ENCODE measurements at places on chromosomes 16 and 17.
A peak's percentile ranks its signal among the peaks of the same experiment; 100 is the strongest.

- no peak for DNase-seq
Observed at GRCh38 chr16:14364386-14365199, 265.5 kb downstream of the PARN start.

DNA sequence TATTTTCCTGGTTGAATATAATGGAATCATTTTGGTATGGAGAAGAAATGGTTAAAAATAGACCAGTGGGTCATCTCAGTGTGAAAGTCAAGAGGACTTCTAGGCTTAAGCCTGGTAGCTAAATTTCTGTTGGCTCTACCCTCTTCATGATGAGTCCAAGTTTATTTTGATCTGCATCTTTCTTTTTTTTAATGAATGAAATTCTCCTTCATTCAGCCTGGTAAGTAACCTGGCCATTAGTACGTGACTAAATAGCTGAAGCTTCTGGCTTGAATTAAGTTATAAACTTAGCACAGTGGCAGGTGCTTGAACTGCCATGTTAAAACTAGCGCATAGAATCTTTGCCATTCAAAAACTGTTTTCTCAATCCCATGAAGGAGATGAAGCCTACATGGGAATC, 28.0 kb downstream of the NF1 start:
- DNase-seq = no peak

DNA sequence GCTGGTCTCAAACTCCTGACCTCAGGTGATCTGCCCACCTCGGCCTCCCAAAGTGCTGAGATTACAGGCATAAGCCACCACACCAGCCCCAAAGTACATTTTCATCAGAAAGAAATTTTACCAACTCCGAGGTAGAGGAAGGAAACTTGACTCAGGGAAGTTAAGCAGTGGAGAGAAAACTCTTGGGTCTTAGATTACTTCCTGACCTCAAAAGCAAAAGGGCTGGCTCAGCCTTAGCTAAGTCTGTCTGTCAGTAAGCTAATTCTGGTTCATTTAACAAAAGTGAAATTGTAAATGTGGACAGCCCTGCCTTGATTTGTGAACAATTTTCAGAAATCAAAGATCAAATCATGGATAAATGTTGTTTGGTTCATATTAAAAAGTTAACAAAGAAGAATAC, 30.6 kb downstream of the MAP2K6 start:
- DNase-seq = no peak

DNA sequence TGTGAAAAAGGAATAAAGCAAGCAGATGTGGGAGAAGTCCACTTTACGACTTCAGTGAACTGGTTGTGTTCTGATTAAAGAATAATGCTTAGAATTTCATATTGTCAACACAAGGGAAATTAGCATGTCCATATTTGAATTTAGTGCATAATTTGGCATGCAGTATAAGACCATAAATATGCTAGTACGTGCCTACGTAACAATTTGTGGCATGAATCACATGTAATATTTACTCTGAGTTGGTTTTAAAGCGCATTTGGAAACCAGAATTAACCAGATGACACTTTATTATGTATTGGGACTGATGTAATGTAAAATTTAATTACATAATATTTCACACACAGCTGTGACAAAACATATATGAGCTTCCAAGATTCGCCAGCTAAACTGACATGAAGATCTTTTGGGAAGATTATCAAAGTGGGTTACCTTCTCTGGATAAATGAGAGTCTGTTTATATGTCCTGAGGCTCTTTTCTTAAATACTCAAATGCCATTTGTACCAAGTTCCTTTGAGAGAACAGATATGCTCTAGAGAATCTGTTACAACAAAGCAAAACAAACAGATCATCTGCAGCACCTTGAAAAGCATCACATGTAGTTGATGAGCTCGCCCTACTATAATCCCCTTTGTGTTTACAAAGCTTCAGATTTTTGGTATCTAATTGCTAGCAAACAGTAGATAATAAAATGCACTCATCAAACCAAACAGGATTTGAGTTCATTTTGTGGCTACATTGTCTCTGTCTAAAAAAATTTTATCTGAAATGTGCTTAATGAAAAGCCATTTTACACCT, 1468.6 kb downstream of the CDH11 start:
- DNase-seq = no peak

GRCh38 chr17:72402727-72403210, 281.9 kb downstream of the SOX9 start:
- DNase-seq = no peak

- no peak for DNase-seq
Observed at GRCh38 chr17:19359856-19360255, 2.7 kb downstream of the B9D1 start.

GRCh38 chr16:26344976-26345375, 653.2 kb downstream of the HS3ST4 start:
- DNase-seq = no peak

DNA sequence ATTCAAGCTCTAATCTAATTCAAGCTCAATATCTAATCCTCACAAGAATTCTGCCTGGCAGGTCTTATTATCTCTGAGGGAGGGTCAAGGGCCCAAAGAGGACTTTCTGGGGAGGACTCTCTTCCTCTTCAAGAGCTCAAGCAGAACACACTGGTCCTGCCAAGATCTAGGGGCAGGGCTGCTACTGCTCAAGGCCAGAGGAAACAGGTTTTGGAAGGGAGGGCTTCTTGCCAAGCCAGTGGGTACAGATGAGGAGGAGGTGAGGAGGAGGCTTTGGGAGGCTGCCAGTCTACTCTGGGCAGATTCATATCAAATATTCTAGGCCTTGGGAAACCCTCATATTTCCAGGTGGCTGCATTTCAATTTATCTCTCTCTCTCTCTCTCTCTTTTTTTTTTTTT, 51.8 kb upstream of the IL34 start:
- no peak for DNase-seq

DNA sequence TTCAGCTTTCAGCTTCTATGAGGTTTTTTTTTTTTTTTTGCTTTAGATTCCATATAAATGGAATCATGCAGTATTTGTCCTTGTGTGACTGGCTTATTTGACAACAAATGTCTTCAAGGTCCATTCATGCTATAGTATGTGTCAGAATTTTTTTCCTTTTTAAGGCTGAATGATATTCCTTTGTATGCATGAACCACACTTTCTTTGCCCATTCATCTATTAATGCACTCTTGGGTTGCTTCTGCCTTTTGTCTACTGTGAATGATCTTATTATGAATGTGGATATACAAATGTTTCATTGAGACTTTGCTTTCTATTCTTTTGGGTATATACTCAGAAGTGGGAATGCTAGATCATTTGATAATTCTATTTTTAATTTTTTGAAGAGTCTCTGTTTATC, 27.0 kb upstream of the LRRC75A start:
- no peak for DNase-seq

GRCh38 chr16:2016407-2016922, 3.1 kb upstream of the NPW start:
- DNase-seq = no peak

DNA sequence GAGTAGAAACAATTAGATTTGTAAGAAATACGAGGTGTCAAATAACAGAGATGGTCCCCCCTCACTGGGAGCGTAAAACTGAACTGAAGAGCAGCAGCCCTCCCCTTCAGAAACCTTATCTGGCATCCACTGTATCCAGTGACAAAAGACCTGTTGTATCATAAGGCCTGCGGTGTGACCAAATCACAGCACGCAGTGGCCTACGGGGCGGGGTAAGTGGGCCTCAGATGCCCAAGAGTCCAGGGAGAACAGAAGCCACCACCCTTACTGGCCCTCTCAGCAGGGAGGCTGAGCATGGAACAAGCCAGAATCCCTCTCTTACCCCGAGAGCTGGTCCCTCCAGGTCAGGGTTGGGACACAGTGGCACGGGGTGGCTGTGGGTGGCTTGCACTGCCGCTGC, 5.5 kb downstream of the JMJD6 start:
- no peak for DNase-seq

DNA sequence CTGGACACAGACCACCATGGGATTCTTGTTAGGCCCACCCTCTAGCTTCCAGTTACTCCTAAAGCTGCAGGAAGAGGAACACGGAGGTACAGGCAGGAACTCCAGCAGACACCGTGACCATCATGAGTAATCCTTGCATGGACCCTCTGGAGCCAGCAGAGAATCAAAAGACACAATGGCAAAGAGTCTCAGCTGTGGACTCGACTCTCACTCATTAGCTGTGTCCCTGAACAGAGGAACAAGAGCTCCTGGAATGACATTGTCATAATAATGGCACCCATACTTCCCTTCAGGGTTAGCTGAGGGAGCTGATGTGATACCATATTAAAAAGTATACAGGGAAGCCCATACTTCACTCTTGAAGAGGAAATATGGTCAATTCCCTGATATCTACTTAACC, 176.3 kb upstream of the ASIC2 start:
- no peak for DNase-seq

GRCh38 chr16:72537664-72538063, 365.7 kb upstream of the PMFBP1 start:
- DNase-seq = no peak

GRCh38 chr17:76493505-76494167, 7.6 kb downstream of the RHBDF2 start:
- DNase-seq = peak; percentile 22

DNA sequence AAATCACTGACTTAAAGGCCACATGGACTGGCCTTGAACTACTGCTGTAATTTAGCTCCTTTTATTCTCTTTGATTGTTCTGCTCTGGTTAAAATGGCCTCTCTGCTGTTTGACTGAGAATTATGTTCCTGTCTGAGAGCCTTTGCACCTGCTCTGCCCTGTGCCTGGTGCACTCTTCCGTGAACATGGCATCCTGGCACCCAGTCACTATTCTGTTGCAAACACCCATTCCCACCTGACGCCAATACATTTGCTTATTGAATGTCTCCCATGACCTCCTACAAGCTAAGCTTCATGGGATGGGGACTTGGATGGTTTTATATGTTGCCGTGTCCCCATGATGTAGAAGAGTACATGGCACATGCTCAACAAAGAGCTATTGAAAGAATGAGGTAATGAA, 20.1 kb downstream of the HSD17B2 start:
- DNase-seq = no peak

DNA sequence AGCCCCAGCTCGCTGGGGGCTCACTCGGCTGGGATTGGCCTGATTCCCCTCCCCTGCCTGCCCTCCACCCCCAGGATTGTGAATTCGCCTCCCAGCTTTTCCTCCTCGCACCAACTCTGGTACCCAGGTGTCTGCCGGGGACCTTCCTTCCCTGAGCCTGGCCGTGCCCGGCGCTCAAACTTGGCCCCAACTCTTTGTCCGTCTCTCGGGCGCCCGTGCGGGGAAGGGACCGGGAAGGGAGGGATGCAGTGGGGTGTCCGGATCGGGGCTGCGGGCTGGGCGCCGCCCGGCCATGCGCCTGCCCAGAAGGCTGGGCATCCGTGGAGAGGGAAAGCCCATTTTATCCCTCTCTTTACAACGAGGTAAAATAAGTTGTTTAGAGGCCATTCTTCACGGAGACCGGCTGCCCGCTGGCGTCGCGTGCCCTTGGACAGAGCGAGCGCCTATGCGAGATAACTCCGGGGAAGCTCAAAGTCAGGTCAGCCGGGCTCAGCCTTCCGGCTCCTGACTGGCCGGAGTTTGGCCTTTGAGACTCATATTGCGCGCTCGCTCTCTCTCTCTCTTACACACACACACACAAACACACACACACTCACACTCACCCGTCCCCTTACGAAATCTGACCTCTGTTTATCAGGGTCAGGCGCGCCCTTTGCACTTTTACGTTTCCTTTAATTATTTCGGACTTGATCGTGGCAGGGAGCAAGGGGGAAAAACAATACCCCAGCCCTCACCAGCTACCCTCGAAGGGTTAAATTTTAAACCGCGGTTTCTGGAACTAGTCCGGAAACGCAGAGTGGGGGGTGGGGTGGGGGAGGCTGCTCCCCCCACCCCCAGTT, 774 bp upstream of the MAF start:
- peak; percentile 20 for DNase-seq

Data from stimulated activated CD8-positive, alpha-beta memory T cell treated with anti-CD3 and anti-CD28 coated beads, Interleukin-7, amount 100 ng/mL, for 4 hours (primary cell).